ENCODE measurements at places on chromosomes 6 and 20.
A peak's percentile ranks its signal among the peaks of the same experiment; 100 is the strongest.

DNA sequence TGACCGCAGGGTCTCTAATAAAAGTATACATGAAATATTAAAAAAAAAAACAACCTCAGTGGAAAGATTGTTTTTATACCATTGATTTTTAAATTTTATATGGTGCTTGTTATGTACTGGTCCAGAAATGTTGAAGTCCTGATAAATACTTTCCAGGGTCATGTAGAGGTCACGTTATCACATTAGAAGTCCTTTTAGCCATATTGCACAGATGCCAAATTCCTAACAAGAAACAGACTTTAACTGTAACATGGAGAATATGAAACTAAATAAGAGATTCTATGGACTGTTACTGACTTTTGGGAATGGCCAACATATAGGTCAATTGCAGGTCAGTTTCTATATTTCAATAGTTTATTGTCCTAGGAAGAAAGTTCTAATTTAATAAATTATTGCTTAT, 89.0 kb downstream of the ADGRB3 start:
- no peak for DNase-seq

GRCh38 chr6:129517288-129517687, 192.7 kb downstream of the ARHGAP18 start:
- DNase-seq, result no peak

DNA sequence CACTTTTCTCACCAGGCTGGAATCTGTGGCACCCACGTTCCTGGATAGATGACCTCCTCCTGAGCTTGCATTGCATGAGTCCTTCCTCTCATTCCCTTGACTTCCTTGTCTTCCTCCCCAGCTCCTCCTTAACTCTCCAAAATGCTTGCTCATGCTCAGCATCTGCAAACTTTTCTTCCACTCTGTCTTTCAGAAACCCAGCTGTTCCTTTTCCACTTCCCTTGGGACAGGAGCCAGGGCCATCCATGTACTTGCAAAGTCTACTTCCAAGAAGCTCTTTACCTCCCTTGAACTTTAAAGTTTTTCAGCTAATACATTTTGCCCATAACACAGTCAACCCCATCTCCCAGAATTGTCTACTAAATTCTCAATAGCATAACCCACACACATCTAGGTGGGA, 861.7 kb downstream of the QKI start:
- DNase-seq, result no peak

GRCh38 chr6:44224029-44224964, 902 bp downstream of the SLC29A1 start:
- no peak for DNase-seq

- DNase-seq, result no peak
These were observed 15.7 kb downstream of the TAB2 start for GRCh38 chr6:149333266-149333620.

GRCh38 chr6:66210964-66211363, 503.9 kb upstream of the EYS start:
- no peak for DNase-seq

- DNase-seq, result peak; percentile 77
These were observed 56.9 kb downstream of the FAM229B start for GRCh38 chr6:112144145-112144926.

DNA sequence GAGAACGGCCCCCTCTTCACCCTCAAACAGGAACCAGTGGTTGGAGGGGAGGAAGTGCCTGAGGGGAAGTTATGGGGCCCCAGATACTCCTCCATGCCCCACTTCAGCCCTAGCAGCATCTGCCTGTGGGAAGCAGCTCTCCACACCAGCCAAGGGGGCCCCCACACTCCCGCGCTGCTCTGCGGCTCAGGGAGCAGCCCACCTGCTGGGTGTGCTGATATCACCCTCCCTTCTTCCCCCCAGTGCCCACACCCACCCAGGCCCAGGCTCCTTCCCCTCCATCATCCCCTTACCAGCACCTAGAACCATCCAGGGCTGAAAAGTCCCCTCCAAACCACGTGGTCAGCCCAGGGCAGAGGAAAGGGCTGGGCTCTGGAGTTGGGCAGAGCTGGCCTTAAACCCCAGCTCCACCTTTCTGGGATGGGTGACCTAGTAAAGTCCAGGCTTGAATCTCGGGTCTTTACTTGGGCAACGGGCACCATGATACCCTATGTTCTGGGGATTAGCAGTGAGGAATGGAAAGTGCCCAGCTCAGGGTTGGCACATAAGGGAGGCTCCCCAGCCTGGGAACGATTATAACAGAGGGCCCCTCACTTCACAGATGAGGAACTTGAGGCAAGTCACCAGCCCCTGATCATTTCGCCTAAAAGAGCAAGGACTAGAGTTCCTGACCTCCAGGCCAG, 663 bp downstream of the LST1 start:
- no peak for DNase-seq

DNA sequence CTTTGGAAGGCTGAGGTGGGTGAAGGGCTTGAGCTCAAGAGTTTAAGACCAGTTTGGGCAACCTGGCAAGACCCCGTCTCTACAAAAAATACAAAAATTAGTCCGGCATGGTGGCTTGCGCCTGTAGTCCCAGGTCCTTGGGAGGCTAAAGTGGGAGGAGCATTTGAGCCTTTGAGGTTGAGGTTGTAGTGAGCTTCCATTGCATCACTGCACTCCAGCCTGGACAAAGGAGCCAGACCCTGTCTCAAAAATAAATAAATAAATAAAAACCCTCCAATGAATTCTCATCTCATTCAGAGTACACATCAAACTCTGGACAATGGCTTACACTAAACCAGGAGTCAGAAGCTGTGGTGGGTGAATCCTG, 31.8 kb downstream of the B4GALT5 start:
- DNase-seq, result no peak

DNA sequence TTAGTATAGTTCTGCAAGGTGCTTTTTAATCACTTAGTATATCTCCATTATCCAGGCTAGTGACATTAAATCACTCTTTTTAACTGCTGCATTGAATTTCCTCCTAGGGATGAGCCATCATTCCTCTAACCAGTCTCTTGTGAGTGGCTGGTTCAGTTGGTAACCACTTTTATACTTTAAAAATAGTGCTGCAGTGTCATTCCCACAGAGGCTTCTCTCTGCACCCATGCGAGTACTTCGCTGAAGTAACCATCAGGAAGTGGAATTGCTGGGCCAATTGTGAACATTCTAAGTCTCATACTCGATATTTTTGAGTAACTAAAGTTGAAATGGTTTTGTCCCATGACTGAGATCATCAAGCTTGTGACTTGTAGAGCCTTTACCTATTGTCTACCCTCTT, 2.1 kb downstream of the BTN3A2 start:
- DNase-seq, result no peak

GRCh38 chr20:38179846-38180245, 14.8 kb upstream of the TGM2 start:
- DNase-seq, result no peak

GRCh38 chr20:49560646-49561045, 7.3 kb downstream of the PTGIS start:
- DNase-seq, result no peak

- DNase-seq, result no peak
These were observed 118.2 kb downstream of the TTLL2 start for GRCh38 chr6:167442796-167443680.

DNA sequence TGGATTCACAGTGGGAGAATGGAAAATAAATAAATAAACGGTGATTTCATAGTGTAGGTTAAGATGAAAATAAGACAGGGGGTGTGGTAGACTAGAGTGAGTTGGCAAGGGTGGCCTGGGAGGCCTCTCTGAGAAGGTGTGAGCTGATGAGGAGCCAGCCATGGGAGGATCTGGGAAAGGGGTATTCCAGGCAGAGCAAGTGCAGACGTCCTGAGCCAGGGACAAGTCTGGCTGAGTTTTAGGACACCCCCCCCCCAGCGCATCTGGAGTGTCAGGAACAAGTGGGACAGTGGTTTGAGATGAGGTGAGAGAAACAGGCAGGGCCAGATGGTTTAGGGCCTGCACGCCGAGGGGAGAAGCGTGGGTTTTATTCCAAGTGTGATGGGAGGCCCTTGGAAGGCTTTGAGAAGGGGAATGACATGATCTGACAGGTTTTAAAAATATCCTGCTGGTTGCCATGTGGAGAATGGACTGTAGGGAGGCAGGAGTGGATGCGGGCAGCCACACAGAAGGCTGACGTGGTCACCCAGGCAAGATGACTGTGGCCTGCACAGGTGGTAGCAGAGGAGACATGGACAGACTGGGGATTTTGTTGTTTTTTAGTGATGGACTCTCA, 21.1 kb upstream of the CCM2L start:
- DNase-seq, result no peak

GRCh38 chr6:18388271-18388670, 1.1 kb downstream of the RNF144B start:
- no peak for DNase-seq

DNA sequence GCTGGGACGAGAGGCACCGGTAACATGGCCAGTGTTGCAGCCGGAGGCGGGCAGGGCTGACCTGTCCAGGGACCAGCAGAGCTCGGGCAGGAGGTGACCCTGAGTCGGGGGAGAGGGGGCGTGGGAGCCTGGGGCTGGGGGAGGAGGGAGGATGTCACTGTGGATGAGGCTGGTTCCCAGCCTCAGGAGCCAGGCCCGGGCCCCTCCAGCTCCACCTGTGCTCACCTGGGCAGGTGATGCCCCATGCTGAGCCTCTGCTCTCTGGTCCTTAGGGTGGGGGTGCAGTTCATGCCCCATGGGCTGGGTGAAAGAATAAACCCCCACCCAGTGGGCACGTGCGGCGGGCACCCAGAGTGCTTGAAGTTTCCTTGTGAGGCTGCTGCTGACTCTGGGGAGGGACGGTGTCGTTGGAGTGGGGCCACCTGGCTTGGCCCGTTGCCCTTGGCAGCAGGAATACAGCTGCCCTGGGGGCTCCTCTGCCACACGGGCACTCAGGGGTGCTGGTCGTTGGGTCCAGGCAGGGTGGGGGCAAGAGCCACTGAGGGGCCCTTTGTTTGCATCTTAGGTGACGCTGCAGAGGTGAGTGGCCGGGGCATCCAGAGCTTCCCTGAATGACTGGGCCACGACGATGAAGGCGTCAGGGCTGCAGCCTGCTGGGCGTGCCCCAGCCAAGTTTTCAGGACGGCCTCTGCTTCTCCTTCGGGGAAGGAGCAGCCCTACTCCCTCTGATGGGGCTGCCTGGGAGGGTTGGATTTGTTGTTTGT, 24.7 kb upstream of the BHLHE23 start:
- DNase-seq, result no peak

- DNase-seq, result no peak
These were observed 306.5 kb upstream of the SPTLC3 start for GRCh38 chr20:12702312-12702711.

GRCh38 chr6:100893743-100894142, 12.6 kb upstream of the ASCC3 start:
- DNase-seq, result no peak

- no peak for DNase-seq
These were observed 134.0 kb downstream of the TAF4 start for GRCh38 chr20:61931476-61932198.

- no peak for DNase-seq
These were observed 302.9 kb upstream of the SYNCRIP start for GRCh38 chr6:85945459-85946185.

GRCh38 chr6:11899645-11900044, 112.5 kb upstream of the HIVEP1 start:
- no peak for DNase-seq

GRCh38 chr20:46137816-46138215, 19.7 kb downstream of the CD40 start:
- DNase-seq, result no peak

GRCh38 chr20:37179683-37180524, 556 bp upstream of the MROH8 start:
- no peak for DNase-seq

- DNase-seq, result peak; percentile 14
These were observed 713.4 kb downstream of the CD109 start for GRCh38 chr6:74409447-74409846.

DNA sequence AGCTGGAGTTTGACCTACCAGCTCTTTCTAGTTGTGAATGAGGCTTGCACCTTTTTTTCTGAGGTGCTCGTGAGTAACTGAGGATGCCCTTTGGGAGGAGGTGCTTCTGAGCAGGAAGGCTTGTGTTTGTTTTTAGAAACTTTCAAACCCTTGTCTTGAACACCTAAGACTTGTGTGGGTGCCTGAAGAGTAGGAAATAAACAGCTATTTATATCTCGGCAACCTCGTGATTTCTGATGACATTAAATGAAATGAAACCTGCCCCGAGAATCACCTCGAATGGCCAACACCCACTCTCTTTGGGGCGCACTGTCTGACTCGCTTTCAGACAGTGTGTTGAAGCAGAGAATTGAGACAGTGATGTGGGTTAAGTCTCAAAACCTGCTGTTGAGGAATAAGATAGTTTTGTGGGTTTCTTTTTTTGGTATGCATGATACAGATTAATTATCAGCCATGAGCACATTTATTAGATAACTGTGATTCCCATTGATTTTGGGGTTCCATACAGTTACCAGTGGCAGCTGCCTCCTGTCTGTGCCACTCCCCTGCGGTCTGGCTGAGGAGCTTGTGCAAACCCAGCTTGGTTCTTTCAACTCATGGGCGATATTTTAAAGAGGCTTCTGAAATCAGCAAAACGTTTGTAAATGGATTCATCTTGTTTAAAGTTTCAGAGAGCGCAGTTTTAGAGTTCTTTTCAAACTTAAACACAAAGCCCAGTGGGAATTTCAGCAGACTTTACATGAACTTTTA, 8.4 kb downstream of the IRF4 start:
- DNase-seq, result no peak

DNA sequence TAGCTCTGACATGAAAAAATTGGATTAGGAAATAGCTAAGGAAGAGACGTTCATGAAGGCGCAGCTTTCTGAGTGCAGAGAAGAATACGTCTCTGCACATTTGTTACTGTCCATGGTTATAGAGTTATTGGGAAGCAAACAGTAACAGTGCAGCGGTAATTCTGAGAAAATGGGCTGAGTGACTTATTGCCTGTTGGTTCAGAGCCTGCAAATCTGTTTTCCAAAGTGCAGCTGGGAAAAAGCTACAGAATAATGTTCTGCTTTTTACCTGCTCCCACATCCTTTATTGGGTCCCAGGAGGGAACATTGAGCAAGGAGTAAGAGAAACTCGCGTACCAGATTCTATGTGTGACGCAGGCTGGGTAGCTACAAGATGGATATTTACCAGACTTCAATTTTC, 160.2 kb downstream of the BTBD3 start:
- DNase-seq, result no peak

DNA sequence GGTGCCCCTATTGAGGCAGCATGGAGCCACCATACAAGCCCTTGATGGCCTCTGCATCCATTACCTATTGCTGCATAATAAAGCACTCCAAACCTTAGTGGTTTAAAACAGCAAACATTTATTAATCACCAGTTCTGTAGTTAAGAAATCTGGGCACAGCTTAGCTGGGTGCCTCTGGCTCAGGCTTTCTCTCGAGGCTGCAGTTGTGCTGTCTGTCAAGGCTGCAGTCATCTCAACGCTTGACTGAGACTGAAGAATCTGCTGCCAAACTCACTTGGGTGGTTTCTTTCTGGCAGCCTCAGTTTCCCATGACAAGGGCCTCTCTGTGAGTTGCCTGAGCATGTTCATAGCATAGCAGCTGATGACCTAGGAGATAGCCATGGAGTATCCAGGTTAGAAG, 207.4 kb upstream of the LRFN2 start:
- no peak for DNase-seq

DNA sequence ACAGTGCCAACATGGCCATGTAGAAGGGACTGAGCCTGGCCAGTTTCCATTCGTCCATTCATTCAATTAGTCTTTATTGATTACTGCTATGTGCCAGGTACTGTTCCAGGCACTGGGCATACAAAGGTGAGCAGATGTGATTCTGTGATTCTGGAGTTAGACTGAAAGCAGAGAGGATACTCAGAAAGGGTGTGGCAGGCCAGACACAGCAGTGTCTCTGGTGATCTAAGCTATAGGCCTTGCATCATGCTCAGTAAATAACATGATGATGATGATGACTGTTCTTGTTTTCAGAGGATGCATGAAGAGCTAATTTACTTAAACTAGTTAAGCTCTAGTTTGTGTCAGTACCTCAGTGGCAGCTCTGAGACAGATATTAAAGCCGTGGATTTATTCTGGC, 31.4 kb upstream of the FUCA2 start:
- DNase-seq, result no peak

Measured in NCI-H1930 (cell line).